ENCODE measurements at places on chromosomes 1 and 21.

GRCh38 chr1:217322834-217323233 lies 308.1 kb downstream of the GPATCH2 start:
- DNase-seq = no peak

DNA sequence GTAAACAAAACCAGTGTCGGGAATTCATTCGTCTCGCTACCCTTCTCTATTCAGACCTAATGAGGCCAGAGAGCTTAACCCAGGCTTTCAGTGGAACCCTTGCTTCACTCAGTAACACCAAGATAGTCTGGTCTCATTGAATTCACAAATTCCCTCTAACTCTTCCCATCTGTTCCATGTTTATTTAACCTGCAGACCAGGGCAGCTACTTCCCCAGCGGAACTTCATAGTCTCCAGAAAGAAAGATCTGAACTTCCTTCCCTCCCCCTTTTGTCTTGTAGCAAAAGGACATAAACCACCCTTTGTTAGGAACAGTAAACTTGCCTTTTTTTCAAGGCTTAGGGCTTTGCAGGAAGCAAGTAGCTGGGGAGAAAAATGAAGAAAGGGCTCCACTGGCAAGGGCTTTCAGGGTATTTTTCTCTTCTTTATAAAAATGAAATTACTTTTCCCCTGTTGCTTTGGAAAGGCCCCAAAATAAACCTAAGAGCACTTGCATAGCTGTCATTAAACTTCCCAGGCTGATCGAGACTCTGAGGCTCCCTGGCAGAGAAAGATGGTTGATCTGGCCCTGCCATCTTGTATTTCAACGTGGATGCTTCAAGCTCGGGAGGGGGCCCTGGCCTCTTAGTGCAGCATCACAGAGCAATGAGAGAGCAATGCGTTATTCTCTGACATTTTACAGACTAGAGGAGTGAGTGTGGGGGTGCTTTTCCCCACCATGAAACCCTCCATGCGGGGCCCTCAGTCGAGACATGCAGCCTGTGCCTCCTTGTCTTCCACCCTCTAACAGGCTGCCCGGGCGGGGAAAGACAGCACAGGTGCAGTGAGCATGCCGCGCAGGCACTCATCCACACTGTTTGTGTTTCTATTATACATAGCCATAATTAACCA lies 30.0 kb downstream of the MIS18A start:
- DNase-seq = no peak

- no peak for DNase-seq
These were observed 62.7 kb upstream of the BRINP3 start for GRCh38 chr1:190540366-190540765.

GRCh38 chr1:223634423-223634822 lies 31.1 kb downstream of the CAPN8 start:
- DNase-seq = no peak

- no peak for DNase-seq
These were observed 594.4 kb downstream of the MATN1 start for GRCh38 chr1:30129001-30129408.

GRCh38 chr1:231093156-231093922 lies 53.3 kb upstream of the FAM89A start:
- no peak for DNase-seq
